ENCODE measurements at places on chromosomes 5 and 9.

DNA sequence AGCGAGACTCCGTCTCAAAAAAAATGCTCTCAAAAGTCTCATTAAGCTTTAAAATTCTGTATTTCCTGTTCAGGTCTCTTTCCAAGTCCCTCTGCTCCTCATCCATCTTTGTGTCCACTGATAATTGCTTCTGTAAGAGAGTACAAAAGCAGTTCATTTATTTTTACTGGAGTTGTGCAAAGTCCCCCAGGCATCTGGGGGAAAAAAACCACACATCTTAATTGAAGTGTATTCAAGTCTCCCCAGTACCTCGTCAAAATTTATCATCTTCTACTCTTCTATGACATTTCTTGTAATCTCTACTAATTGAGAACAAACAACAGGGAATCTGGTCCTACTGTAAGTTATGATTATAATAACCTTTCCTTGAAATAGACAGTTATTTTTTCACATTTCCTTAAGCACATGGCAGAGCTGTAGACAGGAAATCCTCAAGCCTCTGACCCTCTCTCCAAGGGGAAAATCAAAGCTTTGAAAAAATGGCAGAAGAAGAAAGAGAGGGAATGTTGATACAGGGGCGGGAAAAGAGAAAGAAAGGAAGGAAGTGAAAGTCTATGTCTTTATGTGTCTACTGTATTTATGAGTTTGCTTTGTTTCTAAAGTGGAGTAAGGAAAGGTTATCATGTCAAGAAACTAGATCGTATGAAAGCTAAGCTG, 51.5 kb downstream of the RAI14 start:
- DNase-seq: no peak

DNA sequence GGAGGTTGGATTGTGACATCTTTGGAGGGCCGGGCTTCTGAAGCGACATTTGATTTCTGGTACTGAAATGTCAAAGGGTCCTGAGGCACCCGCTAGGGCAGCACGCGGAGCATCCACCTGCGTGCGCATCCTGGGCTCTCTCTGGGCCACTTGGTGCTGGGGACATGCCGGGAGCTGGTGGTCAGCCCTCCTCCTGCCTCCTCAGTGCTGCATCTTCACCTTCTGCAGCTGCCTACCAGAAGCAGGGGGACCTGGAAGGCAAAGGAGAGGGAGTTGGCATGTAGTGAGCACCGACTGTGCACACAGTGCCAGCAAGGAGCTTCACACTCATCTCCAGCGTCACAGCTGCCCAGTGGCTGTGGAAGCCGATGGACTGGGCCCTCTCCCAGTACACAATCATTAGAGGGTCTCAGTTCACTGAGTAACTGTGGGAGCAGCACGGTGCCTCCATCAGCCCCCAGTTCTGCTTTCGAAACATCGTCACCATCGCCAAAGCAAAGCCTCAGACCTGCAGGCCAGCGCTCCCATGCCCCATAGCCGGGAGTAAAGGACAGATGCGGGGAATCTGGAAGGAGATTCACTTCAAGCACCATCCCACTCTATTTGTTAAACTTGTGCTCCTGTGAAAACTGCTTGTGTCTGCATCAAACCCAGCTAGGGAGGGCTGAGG, 138.4 kb downstream of the KCNIP1 start:
- no peak for DNase-seq

DNA sequence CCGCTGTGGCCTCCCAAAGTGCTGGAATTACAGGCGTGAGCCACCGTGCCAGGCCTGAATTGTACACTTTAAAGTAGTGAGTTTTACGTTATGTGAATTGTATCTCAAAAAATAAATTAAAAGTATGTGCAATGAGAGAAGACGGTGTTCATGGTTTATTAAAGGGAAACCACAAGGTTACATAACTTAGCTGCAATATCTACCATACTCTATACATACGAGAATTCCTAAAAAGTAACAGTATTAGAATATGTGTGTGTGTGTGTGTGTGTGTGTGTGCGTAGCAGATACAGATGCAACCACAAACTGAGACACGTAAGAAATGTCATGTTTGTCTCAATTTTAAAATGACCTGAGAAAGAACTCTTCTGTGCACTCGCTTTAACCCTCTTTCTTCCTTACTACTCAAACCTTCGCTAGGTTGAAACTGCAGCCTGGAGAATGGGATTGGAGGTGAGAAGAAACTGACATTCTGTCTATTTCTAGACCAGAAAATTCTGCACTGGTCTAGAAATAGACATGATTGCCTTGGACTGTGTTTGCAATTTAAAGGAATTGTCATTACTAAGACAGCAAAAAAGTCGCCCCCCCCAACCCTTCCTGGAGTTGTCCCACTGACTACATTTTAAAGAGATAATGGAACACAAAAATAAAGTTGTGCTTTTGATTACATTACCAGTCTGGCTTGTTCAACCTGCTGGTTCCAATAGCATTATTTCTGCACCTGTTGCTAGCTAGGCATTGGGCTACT, 167.0 kb downstream of the RGS3 start:
- no peak for DNase-seq

DNA sequence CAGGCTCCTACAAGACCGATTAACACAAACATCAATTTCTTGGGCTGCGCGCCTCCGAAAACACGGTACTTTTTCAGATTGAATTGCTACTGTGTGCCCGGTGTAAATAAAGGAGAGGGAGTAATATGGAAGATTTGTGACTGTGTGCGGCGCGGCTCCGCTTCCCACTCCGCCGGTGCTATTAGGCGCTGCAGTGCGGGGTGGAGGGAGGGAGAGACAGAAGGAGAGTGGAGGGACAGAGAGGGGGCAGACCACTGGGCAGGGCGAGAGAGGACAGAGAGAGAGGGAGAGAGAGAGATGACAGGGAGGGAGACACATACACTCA, 24.7 kb upstream of the RNU6ATAC start:
- DNase-seq: no peak

DNA sequence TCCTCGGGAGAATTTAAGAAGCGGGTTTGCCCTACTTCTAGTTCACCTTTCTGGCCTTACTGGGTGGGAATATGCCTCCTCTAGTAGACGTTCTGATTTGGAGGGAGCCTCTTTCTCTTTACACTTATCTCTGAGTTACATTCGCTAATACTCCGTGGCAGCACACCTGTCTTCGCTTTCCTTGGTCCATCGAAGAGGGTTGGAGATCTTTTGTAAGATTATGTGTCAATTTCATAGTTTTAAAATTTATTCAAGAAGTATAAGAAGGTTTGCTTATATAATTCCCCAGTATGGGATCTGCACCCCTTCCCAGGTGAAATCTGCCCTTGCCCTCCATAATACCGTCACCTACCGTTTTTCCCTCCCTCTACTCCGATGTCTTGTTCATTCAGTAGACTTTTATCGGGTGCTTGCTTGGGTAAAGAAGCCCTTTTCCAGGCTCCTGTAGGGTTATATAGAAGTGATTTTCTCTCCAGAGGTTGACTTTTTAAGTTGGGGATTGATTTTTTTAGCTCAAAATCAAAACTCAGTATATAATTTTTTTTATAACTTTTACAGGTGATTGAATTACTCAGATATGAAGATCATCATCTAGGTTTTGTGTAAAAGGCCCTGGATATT, 1.1 kb downstream of the GPBP1 start:
- no peak for DNase-seq

- no peak for DNase-seq
Observed at GRCh38 chr5:114237766-114238165, 124.1 kb upstream of the KCNN2 start.
